Activated T-cell treated with anti-CD3 and anti-CD28 coated beads, Interleukin-2, amount 50 U/mL, for 4 hours (primary cell): ENCODE measurements at places on chromosomes 1 and 21. TPM values are rescaled to one million over a fixed set of nuclear protein-coding genes. Genes with fewer than 3 reads are reported as not detected.

KRTAP11-1 gene
- total RNA-seq = not detected

FAM177B gene
- not detected for total RNA-seq

IGSF21 gene
- not detected for total RNA-seq

PCBP3 gene
- 2.7 TPM for total RNA-seq

FMN2 gene
- not detected for total RNA-seq

UQCRHL gene
- 1.2 TPM for total RNA-seq
